ENCODE measurements at places on chromosomes 3 and 15. TPM values are rescaled to one million over a fixed set of nuclear protein-coding genes. Genes with fewer than 3 reads are reported as not detected.

The CACNA2D2 gene
- total RNA-seq: 3.2 TPM

The CFAP91 gene
- total RNA-seq: 0.52 TPM

The SPATA12 gene
- not detected for total RNA-seq

The UCN2 gene
- not detected for total RNA-seq

The TMCO5A gene
- not detected for total RNA-seq

The CNBP gene
- 205 TPM for total RNA-seq

The DOCK3 gene
- 0.34 TPM for total RNA-seq

The EFCC1 gene
- 3.7 TPM for total RNA-seq

The UBAP1L gene
- 2.3 TPM for total RNA-seq

The SLC22A14 gene
- not detected for total RNA-seq

The GALNT15 gene
- 11.1 TPM for total RNA-seq

- no peak for DNase-seq
These were observed 10.6 kb upstream of the POU1F1 start for GRCh38 chr3:87287011-87287410.

DNA sequence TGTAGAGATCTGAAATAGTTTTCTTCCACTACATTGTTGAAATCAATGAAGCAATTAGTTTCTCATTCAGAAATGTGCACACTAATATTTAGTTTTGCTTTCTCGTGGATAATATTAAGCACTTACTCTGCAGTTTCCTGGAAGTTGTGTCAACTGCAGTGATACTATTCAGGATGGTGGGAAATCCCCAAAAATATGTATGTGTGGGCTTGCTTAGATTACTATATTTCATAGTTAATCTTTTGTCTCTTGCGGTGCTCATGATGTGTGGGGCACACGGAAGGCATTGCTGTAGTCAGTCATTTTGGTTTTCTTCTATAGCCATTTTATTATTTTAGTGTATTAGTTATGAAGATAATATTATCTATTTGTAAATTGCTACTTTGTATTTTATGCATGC is 19.7 kb downstream of the RAB11A start:
- no peak for DNase-seq

- no peak for DNase-seq
These were observed 80.5 kb downstream of the CRTC3 start for GRCh38 chr15:90610190-90610589.

- DNase-seq: no peak
These were observed 784.6 kb upstream of the ALCAM start for GRCh38 chr3:104582092-104582491.

GRCh38 chr15:31285772-31286261 is 40.8 kb upstream of the KLF13 start:
- no peak for DNase-seq

- peak; percentile 9 for DNase-seq
These were observed 240.7 kb upstream of the UMPS start for GRCh38 chr3:124489506-124489905.

DNA sequence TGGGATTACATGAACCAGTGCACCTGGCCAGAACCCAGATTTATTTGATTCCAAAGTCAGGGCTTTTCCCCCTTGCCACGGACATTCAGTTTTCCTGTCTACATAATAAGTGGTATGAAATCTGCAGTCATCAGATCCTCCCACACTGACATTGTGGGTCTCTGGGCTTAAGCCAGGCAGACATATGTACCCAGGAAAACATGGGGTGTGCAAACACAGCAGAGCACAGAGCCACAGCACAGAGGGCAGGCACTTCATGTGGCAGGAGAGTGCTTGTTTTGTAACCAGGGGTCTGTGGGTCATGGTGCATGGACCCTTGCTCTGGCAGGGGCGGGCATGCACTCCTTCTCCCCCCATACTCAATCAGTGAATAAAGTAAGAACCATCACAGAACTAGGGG is 6.1 kb upstream of the ABTB1 start:
- no peak for DNase-seq

GRCh38 chr15:23075927-23076326 is 36.6 kb upstream of the TUBGCP5 start:
- DNase-seq: no peak

DNA sequence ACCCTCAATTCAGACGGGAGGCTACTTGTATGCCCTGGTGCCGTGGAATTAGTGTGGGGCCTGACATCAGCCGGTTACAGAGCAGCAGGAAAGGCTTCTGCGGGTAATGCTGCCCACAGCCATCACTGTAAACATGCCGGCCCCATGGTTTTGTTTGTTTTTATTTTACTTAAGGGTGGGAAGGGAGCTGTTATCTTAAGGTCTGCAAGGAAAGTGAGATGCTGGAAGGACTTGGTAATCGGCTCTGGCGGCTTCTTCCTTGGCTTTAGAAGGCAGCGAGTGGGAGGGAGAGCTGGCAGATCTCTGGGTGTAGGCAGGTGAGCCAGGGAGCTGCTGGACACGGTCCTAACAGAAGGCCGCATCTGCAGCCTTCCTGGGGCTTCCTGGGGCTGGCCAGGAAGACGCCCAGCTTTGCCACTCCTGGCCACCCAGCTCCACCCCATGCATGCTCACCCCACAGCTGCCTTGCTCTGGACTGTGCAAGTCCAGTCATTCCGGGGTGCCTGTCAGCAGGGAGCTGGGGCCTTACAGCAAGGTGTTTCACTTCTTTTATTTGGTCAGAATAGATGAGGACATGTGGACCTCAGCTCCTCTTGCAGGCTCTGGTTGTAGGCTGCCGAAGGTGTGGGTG is 54.1 kb upstream of the FURIN start:
- DNase-seq: no peak

DNA sequence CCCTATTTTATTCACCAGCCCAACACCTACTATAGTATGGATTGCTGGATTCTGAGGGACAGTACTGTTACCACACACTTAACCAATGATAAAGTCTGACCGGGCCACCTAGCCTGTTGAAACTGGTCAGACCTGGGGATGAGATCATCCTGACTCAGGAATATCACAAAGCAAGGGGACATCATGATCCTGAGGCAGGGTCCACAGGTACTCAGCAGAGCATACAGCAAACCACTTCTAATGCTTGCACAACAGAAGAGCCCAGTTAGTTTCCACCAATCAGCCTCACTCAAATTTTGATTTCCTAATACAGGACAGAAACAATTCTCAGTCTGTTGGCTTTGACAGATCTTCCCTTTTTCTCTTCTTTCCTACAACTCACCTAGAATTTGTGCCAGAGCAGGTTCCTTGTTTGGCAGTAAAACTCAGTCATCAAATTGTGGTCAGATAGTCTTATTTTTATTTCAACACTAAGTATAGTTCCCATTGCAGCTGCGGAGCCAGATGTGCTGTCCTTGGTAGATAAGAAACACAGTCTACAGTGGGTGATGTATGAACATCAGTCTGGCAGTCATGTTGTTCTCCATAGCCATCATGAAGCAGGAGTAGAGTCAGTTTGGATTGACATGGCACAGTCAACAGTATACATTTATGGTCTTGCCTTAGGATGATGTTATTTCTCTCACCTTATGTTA is 90.1 kb upstream of the PRR23C start:
- DNase-seq: no peak

- no peak for DNase-seq
These were observed 31.3 kb upstream of the NFKBIZ start for GRCh38 chr3:101817992-101818391.

DNA sequence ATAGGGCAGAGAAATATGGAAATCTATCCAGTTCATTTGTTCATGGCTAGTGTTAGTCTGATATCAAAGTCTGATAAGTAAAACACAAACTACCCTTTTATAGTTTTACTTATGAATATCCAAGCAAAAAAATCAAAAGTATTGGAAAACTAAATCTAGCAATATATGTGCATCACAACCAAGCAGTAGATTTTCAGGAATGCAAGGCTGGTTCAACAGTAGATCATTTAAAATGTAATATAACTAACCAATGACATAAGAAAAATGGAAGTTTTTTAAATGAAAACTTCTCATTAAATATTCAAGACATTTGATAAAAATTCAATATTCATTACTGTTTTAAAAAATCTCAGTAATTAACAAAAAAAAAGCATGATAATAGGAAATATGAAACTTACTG is 12.8 kb upstream of the AQP9 start:
- DNase-seq: no peak

GRCh38 chr3:76859596-76859995 is 180.3 kb upstream of the ROBO2 start:
- DNase-seq: no peak

DNA sequence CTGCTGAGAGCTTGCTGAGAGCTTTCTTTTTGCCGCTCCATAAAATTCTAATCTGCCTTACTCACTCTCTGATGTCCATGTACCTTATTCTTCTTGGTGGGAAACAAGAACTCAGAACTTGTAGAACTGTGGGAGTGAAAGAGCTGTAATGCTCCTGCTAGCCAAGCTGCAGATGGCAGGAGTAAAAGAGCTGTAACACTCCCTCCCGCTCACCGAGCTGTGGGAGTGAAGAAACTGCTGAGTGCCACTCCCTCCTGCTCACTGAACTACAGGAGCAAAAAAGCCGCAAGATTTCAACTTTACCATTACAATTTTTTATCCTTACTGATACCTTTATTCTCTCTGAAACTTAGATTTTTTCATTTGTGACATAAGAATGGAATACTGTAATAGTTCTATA is 199.1 kb downstream of the SI start:
- no peak for DNase-seq

All from left colon (tissue), 2 donors.